T-helper 17 cell (primary cell): ENCODE measurements at places on chromosomes 2 and 18. TPM values are rescaled to one million over a fixed set of nuclear protein-coding genes. Genes with fewer than 3 reads are reported as not detected.

- H3K36me3 ChIP-seq, result peaks cover 2% of the 10 kb centered on the region
- no peak overlapping the region for H3K27ac ChIP-seq
- no peak overlapping the region for H3K4me3 ChIP-seq
- no peak for DNase-seq
- H3K27me3 ChIP-seq, result no peaks in the 10 kb centered on the region
Measured at GRCh38 chr2:43798300-43798699, 24.5 kb downstream of the DYNC2LI1 start.

DNA sequence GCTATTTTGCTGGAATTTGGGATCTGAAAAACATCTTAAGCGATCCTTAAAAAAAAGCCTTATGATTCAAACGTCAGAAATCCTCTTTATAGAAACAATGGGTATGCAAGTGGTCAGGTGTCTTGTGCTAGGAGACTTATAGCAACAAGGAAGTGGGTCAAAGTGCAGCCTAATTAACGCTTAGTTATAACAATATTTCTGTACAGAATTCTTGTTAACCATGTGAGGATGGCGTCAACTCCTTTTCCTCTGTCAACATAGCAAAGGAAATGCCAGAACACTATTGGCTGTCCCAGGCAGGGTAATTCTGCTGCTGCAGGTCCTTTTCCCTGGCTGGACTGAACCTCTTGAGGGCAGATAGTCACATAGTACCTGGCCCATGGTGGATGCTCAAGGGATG is 189.4 kb downstream of the MSH2 start:
- peaks cover 2% of the 10 kb centered on the region for H3K36me3 ChIP-seq
- no peaks in the 10 kb centered on the region for H3K4me1 ChIP-seq
- no peak overlapping the region for H3K27ac ChIP-seq
- no peak for DNase-seq

DNA sequence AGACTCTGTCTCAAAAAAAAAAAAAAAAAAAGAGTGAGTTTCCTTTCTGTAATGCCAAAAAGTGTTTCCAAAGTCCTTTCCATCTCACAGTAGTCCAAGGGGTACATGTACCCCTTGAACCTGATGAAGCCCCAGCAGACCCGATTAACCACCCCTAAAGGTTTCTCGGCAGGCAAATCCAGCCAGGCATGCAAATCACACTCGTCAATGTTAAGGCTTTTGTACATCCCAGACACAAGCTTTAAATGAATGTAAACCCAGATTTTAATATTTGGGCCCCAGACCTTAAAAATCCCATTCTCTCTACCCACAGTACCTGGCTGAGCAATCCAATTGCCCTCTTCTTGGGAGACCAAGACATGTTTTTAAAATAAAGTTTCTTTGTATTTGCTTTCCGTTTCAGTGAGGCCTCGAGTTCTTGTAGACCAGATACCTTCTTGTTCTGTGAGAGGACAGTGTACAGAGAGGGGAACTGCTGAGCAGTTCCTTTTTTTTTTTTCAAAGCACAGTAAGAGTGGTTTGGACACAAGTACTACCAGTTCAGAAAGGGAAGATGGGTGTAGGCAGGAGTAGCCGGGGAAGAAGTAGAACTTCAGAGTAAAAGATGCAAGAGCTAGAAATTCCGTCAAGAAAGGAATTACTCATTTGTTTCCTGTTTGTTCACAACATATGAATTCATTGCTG is at the start of gene NLRC4:
Gene NLRC4 (minus strand): TSS at position 465 of the 684 bp plus-strand sequence. CDS start 8,111 bp downstream, outside the sequence.
- H3K4me1 ChIP-seq, result peaks cover 4% of the 10 kb centered on the region
- no peak within 1 kb of the TSS for H3K27ac ChIP-seq
- no peaks in the 10 kb centered on the region for H3K27me3 ChIP-seq

- DNase-seq, result no peak
- peak overlapping the region; percentile 72 for H3K27ac ChIP-seq
- H3K4me3 ChIP-seq, result peak overlapping the region; percentile 77
Measured at GRCh38 chr2:160372585-160372984, 121.0 kb downstream of the RBMS1 start.

DNA sequence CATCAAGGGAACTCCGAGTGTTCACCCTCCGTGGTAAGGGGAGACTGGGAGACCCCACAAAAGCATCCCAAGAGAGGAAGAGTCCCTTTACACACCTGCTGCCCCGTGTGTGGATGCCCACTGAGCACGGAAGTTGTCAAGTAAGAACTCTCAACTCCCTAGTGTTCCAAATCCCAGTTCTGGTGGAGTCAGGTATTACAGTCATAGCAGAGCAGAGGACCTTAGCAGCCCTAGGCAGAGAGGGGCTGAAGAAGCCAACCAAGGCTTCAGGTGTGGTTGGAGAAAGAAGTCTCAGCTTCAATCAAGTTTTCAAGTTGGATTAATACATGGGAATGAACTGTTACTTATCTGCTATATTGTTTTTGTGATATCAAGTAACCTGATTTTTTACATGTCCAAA is 512.5 kb downstream of the RNF144A start:
- no peak for DNase-seq
- peak overlapping the region; percentile 65 for H3K4me3 ChIP-seq
- H3K27ac ChIP-seq, result peak overlapping the region; percentile 78
- peaks cover 28% of the 10 kb centered on the region for H3K27me3 ChIP-seq
- H3K4me1 ChIP-seq, result peaks cover 31% of the 10 kb centered on the region

DNA sequence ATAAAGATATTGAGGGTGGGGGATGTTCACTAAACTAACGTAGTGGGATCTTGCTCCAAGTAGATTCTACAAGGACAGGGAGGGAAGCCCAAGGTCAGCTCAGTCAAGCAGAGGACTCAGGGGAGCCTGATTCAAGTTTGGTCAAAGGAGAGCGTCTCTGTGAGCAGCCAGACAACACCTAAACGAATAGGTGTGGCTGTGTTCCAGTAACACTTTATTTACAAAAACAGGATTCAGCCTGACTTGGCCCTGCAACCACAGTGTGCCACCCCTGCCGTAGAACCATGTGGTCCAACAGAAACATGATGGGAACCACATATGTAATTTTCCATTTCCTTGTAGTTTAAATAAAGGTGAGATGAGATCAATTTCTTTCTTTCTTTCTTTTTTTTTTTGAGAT is 18.1 kb upstream of the FZD5 start:
- no peak for DNase-seq
- peaks cover 3% of the 10 kb centered on the region for H3K36me3 ChIP-seq
- H3K27me3 ChIP-seq, result peaks cover 39% of the 10 kb centered on the region
- no peak overlapping the region for H3K27ac ChIP-seq

- H3K4me1 ChIP-seq, result peaks cover 10% of the 10 kb centered on the region
- DNase-seq, result no peak
- H3K27ac ChIP-seq, result no peak overlapping the region
- H3K4me3 ChIP-seq, result no peak overlapping the region
- peaks cover 8% of the 10 kb centered on the region for H3K36me3 ChIP-seq
- no peaks in the 10 kb centered on the region for H3K27me3 ChIP-seq
Measured at GRCh38 chr2:42614838-42615237, 46.4 kb downstream of the MTA3 start.

DNA sequence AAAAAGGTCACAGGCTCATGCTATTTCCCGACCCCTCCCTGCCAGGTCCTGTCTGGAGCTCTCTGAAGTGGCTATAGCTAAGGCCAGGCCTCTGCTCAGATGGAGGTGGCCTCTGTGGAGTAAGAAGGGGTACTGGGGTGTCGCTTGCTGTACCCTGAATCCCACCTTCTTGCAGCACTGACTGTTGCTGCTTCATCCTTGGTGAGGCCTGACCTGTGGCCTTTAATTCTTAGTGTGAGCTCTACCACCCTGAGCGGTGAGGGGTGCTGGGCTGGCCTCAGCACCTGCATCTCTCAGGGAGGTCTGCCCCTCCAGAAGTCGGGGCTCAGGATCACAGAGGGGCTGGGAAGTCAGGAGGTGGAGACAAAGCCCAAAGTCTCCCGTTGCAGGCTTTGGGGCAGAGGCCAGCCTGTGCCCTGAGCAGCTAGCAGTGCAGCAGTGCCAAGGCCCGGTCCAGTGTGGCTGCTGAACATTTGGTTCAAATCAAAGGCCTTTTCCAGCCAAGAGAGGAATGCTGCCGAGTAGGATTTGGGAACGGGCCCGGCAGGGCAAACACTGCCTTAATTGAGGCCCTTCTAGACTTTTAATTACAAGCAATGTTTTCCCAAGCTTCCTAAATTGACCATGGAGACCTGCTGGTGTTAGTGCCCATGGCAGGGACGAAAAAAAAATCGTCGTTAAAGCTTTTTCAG is 133.5 kb upstream of the HAAO start:
- peaks cover 29% of the 10 kb centered on the region for H3K27me3 ChIP-seq
- no peak for DNase-seq
- H3K27ac ChIP-seq, result no peak overlapping the region
- H3K4me3 ChIP-seq, result no peak overlapping the region

DNA sequence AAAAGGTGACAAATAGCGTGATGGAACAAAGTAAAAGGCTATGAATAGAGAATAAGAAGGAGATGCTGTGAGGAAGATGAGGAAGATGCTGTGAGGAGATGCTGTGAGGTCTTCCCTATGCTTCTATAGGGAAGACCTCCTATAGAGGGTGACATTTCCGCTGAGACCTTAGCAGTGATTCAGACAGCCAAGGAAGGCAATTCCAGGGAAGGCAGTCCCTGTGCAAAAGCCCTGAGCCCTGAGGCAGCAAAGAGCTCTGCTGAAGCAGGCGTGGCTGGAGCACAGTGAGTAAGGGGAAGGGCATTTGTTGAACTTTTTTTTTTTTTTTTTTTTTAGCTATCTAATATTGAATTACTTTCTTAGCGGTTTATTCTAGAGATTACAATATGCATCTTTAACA is 142.7 kb upstream of the FOSL2 start:
- H3K4me1 ChIP-seq, result peaks cover 37% of the 10 kb centered on the region
- H3K4me3 ChIP-seq, result no peak overlapping the region
- no peak for DNase-seq
- no peaks in the 10 kb centered on the region for H3K27me3 ChIP-seq

- peaks cover 6% of the 10 kb centered on the region for H3K4me1 ChIP-seq
- DNase-seq, result no peak
- H3K27me3 ChIP-seq, result no peaks in the 10 kb centered on the region
- no peak overlapping the region for H3K4me3 ChIP-seq
- H3K36me3 ChIP-seq, result peaks cover 5% of the 10 kb centered on the region
Measured at GRCh38 chr2:3464401-3465005, 54.8 kb downstream of the ADI1 start.

- no peak overlapping the region for H3K27ac ChIP-seq
- H3K4me1 ChIP-seq, result peaks cover 4% of the 10 kb centered on the region
- H3K27me3 ChIP-seq, result peaks cover 14% of the 10 kb centered on the region
- DNase-seq, result no peak
- peak overlapping the region; percentile 28 for H3K4me3 ChIP-seq
Measured at GRCh38 chr2:129876541-129876940, 102.9 kb upstream of the RAB6C start.

DNA sequence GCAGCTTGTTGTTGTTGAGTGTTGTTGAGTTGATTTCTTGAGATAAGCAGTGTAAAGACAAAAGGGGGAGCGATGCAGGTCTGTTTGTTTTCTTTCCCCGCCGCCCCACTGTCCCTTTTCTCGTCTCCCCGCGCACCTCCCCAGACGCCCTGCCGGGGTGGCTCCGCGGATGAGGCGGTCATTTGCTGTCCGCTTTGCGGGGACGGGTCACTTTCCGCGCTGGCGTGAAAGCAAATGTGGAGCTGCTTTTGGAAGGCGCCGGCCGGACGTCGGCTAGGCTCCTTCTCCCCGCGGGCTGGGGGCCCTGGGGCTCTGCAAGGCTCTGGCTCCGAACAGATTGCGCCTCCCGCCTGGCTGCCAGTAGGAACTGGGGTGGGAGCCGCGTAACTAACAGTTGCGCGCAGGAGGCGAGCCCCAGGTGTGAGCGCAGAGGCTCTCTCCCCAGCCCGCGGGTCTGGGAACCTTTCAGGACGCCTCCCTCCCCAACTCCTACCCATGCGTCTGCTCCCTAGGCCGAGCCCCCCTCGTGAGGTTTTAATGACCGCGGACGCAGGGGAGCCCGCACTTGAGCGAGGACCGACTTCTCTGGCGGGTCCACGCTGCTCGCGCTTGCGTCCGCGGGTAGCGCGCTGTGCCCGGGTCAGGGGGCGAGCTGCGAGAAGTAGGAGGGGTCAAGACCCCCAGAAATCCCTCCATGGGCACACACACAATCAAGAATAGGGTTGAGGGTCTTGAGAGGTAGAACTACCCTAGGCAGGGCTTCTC is 146.6 kb downstream of the MEIS1 start:
- no peak overlapping the region for H3K27ac ChIP-seq
- no peak for DNase-seq
- peaks cover 4% of the 10 kb centered on the region for H3K4me1 ChIP-seq

GRCh38 chr2:120587279-120587996 is 148.2 kb upstream of the GLI2 start:
- peaks cover 2% of the 10 kb centered on the region for H3K36me3 ChIP-seq
- H3K4me1 ChIP-seq, result peaks cover 6% of the 10 kb centered on the region
- no peak for DNase-seq
- no peak overlapping the region for H3K27ac ChIP-seq
- H3K4me3 ChIP-seq, result no peak overlapping the region

DNA sequence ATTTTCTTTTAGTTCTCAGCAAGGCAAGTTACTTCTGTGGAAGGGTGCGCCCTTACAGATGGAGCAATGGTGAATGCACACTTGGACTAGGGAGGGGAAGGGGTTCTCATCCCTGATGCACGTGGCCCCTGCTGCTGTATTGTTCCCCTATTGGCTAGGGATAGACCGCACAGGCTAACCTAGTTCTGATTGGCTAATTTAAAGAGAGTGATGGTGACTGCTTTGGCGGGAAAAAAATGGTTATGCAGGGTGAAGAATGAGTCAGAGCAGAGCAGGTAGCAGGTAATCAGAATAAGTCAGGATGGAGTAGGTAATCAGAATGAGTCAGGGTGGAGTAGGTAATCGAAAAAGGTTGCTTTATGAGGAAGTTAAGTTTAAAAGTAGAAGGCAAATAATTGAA is 171.5 kb downstream of the MTCL1 start:
- no peak overlapping the region for H3K4me3 ChIP-seq
- H3K27me3 ChIP-seq, result peaks cover 28% of the 10 kb centered on the region
- no peak for DNase-seq
- H3K36me3 ChIP-seq, result no peaks in the 10 kb centered on the region
- no peaks in the 10 kb centered on the region for H3K4me1 ChIP-seq
- H3K27ac ChIP-seq, result no peak overlapping the region

- peak overlapping the region; percentile 79 for H3K27ac ChIP-seq
- peak overlapping the region; percentile 63 for H3K4me3 ChIP-seq
- H3K4me1 ChIP-seq, result peaks cover 69% of the 10 kb centered on the region
Measured at GRCh38 chr2:10378189-10378588, 69.9 kb downstream of the ODC1 start.

DNA sequence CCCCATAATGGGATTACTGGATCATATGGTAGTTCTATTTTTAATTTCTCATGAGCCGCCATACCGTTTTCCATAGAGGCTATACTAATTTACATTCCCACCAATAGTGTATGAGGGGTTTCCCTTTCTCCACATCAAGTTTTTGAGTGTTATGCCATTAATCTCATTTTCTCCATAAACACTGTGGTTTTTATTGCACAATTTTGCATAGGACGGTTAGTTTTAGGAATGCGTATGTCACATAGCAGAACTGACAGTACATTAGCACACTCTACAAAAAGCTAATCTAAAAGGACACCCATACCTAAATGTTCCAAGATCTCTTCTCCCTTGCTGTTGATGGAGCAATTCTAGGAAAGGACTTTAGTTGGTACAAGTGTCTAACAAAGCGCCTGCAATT is 32.5 kb downstream of the DARS1 start:
- H3K36me3 ChIP-seq, result peaks cover 12% of the 10 kb centered on the region
- H3K27me3 ChIP-seq, result no peaks in the 10 kb centered on the region
- no peak for DNase-seq
- peaks cover 30% of the 10 kb centered on the region for H3K4me1 ChIP-seq

- no peak overlapping the region for H3K27ac ChIP-seq
- no peaks in the 10 kb centered on the region for H3K36me3 ChIP-seq
- H3K4me3 ChIP-seq, result no peak overlapping the region
Measured at GRCh38 chr2:157194097-157194688, 63.3 kb upstream of the GALNT5 start.

SERPINB13 gene
- not detected for total RNA-seq

CKAP2L gene
- total RNA-seq, result 0.97 TPM

COL4A4 gene
- 0.55 TPM for total RNA-seq

DRC1 gene
- total RNA-seq, result not detected

PIK3C3 gene
- 57.4 TPM for total RNA-seq

C18orf54 gene
- 0.92 TPM for total RNA-seq
